ENCODE measurements at places on chromosomes 6 and 20. TPM values are rescaled to one million over a fixed set of nuclear protein-coding genes. Genes with fewer than 3 reads are reported as not detected.

GRCh38 chr6:49653438-49653837 is 16.8 kb upstream of the RHAG start:
- no peak for DNase-seq

- peak; percentile 77 for DNase-seq
Measured at GRCh38 chr6:28542440-28543296, 17.0 kb downstream of the GPX5 start.

DNA sequence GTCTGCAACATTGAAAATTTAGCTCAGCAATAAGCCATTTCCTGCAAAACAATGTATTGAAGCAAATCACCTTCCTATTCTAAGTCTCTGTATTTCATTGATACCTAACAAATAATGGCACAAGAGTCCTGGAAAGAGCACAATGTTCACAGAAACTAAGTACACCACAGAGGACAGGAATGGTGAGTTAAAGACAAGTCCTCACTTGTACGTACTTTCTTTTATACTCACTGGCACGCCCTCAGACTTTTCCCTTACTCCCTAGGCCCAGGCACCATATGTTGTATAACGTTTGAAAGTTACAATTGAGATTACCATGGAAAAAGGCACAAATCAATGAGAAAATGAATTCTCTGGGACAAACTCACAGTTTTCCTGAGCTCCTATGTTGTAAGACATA is 683.0 kb upstream of the MANEA start:
- no peak for DNase-seq

- DNase-seq = no peak
Measured at GRCh38 chr20:43893930-43894329, 20.7 kb upstream of the TOX2 start.

GRCh38 chr6:83514866-83515466 is 2.6 kb downstream of the PRSS35 start:
- DNase-seq = peak; percentile 35

DNA sequence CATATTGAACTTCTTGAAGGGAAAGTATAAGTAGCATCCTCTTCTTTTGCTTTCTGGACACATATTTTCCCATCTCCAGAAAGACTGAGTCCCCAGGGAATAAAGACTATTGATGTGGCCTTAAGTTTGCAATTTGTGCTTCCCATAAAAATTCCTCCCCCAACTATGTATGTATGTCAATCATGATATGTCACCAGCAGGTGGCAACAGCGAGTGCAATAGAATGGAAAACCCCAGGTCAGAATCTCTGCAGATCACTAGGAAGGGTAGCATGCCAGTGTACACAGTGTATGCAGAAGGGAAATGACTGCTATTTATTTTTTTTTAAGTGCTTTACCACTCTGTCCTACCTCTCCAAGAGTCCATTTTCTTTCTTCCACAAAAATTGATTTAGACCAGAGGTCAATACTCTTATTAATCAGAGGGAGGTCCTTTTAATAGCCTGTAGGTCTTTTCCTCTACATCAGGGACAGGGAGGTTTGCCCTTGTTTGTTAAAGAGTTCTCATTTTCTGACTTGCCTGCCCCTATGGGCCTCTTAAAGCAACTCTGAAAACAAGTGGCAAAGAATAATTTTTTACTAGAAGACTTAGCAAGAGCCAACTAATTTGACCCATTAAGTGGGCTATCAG is 61.4 kb downstream of the BMP2 start:
- peak; percentile 25 for DNase-seq

DNA sequence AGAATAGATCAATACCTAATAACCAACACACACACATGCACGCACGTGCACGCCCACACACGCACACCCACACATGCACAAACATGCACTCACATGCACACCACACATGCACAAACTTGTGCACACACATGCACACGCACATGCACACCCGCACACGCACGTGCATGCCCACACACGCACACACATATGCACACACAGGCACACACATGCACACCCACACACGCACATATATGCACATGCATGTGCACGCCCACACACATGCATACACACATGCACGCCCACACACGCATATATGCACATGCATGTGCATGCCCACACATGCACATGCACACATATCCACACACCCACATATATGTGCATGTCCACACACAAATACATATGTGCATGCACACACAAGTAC is 26.2 kb upstream of the CHRNA4 start:
- DNase-seq = no peak

DNA sequence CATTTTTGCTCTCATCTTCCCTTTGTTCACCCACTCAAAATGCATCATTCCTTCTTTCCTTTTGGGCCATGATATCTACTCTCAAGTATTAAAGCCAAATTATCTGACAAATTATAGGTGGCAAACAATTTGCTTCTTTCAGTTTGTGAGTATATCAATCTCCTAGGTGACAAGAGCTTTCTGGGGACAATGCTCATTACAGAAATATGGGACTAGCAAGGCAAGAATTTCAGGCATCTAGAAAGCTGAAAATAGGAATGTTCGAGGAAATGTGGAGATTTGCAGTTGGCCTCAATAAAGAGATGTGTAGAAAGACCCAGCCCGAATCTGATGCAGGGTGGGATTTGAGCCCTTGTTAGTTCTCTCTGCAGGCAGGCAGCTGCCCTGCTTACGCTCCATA is 71.8 kb downstream of the ALDH8A1 start:
- DNase-seq = no peak

DNA sequence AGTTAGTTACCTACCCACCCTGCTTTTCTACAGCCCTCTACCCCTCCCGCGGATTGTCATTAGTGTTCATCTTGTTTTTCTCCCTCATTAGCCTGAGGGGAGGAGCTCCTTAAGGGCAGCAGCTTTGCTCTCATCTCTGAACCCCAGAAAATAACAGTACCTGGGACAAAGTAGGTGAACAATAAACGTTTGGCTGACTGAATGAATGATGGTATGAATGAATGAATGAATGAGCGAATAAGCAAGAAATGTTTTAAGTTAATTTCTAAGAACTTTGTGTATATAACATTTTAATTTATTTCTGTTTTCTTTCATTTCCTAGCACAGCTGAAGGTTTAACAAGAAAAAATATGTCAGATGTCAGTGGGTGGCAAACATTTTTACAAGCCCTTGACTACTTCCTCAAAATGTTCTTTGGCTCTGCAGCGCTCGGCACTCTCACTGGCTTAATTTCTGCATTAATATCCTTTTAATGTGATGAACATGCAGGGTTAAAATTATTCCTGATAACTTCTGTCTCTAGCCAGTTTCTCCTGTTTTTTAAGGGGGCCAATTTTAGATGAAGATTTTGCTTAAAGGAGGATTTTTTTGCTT is 50.1 kb downstream of the SLC9A8 start:
- DNase-seq = no peak

Gene TXLNB
- total RNA-seq = 0.22 TPM

Gene NEURL2
- 3.2 TPM for total RNA-seq

Gene GPR6
- total RNA-seq = not detected

Gene TULP1
- total RNA-seq = not detected

Gene XKR7
- total RNA-seq = not detected

Gene C6orf141
- total RNA-seq = 0.67 TPM

Measured in activated T-cell treated with anti-CD3 and anti-CD28 coated beads, Interleukin-2, amount 50 U/mL, for 72 hours (primary cell).